Stimulated activated CD8-positive, alpha-beta memory T cell treated with anti-CD3 and anti-CD28 coated beads, Interleukin-12 subunit alpha, Interleukin-12 subunit beta, amount 100 ng/mL, for 1 hour (primary cell): ENCODE measurements at places on chromosomes 1 and 21.

DNA sequence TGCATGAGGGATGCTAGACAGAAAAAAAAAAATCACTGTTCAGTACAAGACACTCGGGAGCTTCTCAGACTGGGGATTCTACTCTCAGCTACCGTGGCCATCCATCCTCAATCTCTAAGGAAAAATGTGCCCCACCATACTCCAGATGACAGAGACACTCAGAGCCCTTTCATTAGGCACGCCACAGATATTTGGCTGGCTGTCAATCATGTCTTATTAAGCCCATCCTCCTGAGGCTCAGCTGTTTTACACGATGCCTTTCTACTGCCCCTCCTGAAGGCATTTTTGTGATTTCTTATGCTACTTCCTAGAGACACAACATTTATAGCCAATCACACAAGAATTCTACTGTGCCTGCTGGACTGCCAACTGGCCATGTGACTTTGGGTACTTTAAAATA is 92.9 kb downstream of the KIF14 start:
- DNase-seq, result no peak

DNA sequence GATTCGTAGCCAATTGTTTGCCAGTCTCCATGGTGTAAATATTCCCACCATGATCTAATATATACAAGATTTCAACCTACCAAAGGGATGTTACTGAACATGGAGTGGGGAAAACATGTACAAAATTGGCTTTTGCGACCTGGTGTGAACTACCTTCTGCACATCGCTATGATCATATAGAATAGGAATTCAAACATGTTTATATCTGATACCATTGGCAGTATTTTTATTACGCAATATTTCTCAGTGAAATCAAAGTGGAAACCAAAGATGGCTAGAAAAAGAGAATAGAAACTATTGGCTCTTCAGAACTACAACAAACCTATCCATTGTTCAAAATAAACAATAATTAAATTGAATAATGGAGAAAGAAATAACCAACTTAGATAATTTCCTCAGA is 285.1 kb downstream of the TPR start:
- DNase-seq, result no peak

DNA sequence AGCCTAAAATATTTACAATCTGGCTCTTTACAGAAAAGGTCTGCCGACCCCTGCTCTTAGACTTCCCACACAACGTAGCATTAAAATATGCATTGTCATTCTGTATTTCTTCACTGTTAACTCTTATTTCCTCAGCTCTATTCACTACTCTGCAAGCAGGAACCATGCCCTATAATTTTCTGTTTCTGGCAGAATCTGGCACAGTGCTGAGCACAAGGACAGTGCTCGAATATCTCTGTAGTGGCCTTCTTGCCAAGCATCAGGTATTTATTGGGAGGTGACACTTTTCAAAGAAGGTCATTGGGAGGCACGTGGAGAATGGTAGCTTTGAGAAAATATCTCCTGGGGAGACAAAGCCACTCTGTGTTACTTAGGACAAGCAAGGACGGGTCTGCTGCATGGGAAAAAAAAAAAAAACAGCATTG is 77.9 kb downstream of the PSMG1 start:
- DNase-seq, result no peak

DNA sequence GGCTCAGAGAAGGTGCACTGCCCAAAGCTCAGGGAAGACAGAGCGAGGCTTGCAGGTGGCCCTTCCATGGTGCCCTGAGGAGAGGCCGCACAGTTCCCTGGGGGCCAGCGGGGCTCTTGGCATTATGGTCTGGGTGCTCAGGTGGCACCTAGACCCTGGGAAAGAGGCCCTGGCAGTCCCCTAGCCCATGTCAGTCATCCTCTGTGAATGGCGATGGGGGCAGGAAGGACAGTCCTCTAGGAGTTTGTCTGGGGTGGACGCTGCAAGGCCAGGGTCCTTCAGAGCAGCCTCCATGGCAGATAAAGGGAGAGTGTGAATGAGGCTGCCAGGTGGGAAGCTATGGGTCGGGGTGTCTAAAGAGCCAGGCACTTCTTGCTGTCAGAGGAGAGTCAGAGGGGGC is 345.9 kb upstream of the VAMP3 start:
- no peak for DNase-seq

DNA sequence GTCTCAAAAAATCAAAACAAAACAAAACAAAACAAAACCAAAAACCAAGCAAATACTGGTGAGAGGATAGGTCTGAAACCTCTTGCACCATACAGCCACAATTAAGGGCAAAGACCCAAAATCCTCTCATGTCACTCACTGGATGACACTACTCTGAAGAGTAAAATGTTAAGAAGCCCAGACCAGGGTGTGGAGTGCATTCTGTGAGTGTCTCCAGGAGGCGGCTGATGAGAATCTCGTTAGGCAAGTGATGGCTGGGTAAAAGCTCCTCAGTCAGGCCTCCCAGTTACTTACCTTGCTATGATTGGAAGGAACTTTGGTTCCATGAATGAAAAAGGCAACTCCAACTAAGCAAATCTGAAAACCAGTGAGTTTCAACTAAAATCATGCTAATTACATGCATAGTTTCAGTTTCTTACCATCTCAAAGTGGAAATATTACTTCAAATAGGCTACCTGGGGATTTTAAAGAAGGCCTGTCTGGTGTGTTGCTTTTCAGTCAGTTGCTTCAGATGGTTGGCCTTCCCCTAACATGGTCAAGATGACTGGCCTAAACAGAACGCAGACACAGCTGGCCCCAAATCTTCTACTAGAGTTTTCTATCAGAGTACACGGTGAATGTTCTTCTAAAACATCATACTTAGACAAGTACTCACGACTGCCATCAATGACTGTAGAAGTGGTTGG is 95.1 kb downstream of the KIAA0319L start:
- no peak for DNase-seq

DNA sequence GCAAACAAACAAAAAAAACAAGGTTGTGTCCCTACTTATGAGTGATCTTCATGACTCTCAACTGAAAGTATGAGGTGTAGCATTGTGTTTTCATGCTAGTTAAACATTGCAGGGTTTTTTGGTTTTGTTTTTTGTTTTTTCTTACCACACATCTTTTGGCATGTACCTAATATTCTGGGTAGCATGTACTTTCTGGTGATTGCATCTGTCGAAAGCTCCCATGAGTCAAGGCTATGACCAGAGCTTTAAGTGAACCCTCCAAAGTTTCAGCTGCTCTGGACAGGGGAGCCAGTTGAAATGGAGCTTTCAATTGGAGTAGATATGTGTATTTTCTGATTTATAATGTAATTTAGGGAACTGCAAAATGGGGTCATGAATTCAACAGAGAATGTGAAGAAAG is 115.5 kb downstream of the KCNK2 start:
- no peak for DNase-seq

DNA sequence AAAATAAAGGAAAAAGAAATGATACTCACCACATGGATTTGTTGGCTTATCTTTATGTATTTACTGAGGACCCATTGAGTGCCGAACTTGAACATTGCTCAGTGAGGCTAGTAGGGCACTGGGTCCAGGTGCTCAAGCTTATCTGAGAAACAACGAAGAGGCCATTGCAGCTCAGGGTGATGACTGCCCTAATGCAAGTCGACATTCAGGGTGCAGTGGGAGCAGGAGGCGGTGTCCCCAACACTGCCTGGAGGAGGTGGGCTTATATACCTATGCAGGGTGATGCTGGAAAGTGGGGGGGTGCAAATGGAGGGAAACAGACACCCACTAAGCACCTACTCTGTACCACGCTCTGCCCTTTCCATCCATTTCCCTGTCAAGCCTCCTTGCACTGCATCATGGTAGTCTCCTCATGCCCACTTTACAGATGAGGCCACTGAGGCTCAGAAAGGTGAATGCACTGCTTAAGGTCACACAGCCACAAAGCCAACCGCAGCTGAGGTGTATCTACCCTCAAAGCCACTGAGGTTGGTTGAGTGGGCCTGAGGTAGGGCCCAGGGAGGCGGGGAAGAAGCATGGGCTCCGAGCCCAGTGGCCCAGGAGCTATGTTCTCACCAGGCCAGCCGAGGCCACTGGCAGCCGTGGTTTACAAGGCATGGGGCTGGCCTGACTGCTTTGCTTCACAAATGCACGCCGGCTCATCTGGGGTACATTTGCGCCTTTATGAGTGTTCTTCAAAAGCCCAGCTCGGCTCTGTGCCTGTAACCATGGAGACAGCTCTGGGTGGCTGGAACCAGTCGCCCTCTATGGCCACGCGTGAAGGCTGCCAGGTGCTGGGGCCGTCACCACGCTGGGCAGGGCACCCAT is 103.8 kb downstream of the EPHB2 start:
- DNase-seq, result no peak

GRCh38 chr1:31043631-31044030 is 21.9 kb downstream of the PUM1 start:
- DNase-seq, result no peak

DNA sequence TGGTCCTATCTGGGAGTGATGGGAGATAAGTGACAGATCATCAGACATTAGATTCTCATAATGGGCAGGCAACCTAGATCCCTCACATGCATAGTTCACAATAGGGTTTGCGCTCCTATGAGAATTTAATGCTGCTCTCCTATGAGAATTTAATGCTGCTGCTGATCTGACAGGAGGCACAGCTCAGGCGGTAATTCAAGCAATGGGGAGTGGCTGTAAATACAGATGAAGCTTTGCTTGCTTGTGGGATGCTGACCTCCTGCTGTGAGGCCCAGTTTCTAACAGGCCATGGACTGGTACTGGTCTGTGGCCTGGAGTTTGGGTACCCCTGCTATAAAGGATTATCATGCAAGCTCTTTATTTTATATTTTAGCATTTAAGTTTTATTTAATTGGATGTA is 72.0 kb downstream of the ZMYM4 start:
- no peak for DNase-seq

DNA sequence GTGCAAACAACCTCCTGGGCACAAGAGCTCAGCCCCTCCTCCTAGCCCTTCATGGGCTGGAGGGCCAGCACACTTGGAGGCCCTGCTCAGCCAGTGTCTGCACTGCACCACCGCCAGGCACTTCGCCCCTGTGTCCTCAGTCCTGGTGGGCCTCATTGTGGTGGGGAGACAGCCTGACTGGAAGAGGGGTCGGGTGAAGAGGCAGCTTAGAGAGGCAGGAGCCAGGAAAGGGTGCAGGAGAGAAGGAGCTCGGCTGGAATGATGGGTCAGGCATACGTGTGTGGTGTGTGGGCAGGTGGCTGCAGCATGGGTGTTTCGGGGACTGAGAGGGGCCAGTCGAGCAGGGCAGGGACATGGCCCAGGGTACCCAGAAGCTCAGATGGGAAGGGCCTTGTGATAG is 4.1 kb downstream of the WNT3A start:
- DNase-seq, result no peak

DNA sequence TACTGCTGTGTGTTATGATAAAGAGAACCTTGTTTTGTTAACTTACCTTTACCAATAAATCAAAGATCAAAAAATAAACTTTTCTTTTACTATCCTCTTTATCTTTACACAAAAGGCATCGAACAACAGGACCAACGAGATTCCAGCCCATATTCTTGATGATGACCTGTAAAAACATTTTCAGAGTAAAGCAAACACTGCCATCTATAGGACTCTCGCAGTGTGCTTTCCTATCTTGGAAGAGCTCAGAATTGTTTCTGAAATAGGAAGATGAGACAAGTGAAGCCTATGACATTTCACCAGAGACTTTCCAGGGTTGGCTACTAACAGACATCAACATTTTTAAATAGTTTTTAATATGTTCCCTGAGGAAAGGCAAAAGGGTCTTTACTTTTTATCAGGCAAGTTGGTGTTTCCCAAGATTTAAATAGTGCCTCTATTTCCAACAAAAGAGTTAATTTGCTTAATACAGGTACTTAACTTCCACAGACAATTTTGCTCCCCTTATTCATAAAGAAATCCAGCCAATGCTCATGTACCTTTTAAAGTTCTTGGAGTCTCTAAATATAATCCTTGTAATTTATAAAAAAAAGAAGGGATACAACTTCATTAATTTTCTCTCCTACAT is 7.3 kb downstream of the GLMN start:
- DNase-seq, result no peak

GRCh38 chr1:161864577-161864976 is 98.5 kb downstream of the ATF6 start:
- no peak for DNase-seq

DNA sequence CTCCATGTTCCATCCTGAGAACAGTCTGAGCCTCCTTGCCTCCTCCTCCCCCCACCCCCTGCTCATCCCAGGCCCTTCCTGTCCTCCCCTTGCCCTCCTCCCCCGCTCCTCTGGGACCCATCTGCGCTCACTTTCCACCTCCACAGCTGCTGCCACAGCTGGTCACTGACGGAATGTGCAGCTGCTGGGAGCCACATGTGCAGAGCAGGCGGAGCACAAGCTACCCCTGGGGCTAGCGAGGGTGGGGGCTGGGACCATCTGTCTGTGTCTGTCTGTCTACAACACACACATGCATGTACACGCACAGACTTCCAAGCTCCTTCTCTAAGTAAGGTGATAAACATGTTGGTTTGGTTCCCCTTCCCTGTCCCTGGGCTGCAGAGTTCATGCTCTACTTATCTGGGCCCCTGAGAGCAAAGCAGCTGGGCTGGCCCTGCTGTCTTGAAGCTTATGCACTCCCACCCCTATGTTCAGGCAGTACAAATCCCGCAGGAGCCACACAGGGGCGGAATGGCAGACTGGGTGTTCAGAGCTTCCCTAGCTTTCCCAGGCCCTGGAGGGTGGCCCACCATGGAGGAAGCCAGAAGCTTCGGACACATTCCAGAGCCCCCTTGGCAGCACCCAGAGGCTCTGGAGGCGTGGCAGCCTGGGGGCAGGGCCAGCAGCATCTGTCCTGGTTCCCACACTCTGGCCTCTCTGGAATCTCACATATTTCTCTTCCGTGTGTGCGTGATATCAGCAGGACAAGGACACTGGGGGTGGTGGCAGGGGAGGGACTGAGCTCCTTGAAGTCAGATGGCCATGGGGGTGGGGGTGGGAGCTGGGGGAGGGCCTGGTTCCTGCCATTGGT is 7.0 kb upstream of the HEYL start:
- no peak for DNase-seq

- DNase-seq, result no peak
Measured at GRCh38 chr21:32826329-32827167, 55.0 kb upstream of the PAXBP1 start.

DNA sequence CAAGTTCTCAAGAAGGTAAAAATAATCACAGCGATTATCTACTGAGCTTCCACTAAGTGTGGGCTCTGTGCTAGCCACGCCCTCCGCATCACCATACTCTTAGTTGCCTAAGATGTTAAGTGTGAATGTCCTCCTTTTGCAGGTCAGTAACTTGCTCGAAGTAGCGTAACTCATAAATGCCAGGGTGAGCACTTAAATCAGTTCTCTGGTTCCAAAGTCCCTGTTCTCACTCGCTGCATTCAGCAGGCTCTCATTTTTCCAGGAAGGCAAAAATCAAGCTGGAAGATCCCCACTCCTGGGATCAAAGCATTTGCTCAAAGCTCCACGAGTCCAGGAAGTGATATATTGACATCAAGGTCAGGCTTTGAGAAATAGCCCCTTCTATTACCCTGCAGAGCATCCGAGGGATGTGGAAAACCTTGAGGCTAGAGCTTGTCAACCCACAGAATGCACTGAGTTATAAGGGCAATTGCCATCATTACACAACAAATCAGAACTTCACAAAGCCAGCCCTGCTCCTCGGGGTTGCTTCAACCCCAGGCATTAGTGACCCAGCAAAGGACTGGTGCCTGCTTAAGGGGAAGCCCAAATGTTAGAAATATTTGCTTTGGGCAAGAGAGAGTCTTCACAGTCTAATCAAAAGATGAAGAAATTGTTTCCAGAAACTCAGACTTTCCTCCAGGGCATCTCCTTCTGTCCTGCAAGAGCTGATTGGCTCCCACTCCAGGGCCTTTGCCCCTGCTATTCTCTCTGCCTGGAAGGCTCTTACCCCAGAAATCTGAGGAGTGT is 19.5 kb downstream of the SLC30A1 start:
- DNase-seq, result no peak

- DNase-seq, result no peak
Measured at GRCh38 chr1:223057569-223058093, 85.4 kb downstream of the TLR5 start.
